ENCODE measurements at places on chromosomes 3 and 15.

GRCh38 chr3:179750720-179751328 is 98.0 kb downstream of the USP13 start:
- DNase-seq, result no peak

GRCh38 chr3:105429034-105429762 is 62.5 kb downstream of the ALCAM start:
- no peak for DNase-seq

GRCh38 chr3:119240101-119240590 is 532 bp downstream of the B4GALT4 start:
- no peak for DNase-seq

DNA sequence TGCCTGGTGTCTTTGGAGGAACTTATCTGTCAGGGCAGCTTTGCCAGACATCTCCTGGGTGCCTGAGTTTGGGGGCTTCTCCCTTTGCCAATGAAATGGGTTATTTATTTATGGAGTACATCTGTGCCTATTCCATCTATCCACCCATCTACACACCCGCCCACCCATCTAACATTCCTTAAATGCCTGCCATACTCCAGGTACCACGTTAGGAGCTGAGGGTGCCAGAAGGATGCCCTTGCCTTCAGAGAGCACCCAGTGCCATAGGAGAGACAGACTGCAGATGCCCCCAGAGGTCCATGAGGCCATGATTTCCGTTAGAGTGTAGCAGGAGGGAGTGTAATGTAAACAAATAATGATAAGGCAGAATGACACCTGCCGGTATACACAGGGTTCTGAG is 21.8 kb upstream of the KIF23 start:
- no peak for DNase-seq

GRCh38 chr3:138395865-138396751 is 38.3 kb upstream of the ESYT3 start:
- DNase-seq, result no peak

- no peak for DNase-seq
Measured at GRCh38 chr15:50939911-50940310, 31.4 kb downstream of the AP4E1 start.

DNA sequence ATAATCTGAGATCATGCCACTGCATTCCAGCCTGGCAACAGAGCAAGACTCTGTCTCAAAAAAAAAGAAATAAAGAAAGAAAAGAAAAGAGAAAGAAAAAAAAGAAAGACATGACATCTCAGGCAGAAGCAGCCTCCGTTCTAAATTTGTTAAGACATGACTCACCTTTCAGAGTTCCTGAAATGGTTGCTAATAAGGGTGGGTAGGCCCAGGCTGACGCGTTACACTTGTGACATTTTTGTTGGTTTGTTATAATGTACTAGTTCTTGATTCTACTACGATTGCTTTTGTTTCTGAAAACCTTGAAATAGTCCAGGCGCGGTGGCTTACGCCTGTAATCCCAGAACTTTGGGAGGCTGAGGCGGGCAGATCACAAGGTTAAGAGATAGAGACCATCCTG is 21.0 kb downstream of the SLC25A20 start:
- DNase-seq, result no peak

DNA sequence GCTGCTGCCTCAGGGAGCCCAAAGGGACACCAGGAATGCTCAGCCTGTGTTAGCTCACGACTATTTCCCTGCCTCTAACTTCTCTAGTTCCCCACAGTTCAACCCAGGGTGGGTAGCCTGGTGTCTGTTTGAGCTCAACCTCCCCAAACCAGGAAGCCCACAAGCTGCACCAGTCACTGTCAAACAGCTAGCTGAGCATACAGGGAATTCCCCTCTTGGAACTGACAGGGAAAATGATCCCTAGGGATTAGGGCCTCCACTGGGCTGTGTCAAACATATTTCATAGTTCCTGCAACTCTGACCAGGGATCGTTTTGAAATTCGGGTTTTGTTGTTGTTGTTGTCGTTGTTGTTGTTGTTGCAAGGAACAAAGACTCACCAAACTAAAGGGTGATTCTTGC is 147.1 kb upstream of the ICE2 start:
- no peak for DNase-seq

- no peak for DNase-seq
Measured at GRCh38 chr15:34753236-34753894, 1.4 kb downstream of the GJD2 start.

GRCh38 chr3:107690522-107691138 is 167.9 kb downstream of the BBX start:
- DNase-seq, result no peak

DNA sequence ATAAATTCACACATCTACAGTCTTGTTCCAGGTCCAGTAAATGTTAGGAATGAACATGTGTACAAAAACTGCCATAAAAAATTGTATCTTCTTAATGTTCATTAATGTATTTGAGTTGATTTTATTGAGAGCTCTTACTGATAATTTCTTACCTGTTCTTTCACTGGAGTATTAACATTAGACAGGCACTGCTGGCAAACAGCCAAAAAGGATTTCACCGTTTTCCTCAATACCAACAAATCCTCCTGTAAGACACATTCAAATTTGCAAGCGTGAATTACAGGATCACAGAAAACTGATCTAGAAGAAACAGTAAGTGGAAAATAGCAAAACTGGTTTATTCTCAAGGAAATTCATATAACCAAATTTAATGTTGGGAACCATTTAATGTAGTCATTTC is 127.4 kb downstream of the PCCB start:
- DNase-seq, result no peak

GRCh38 chr3:23567917-23568316 is 237.8 kb upstream of the UBE2E1 start:
- DNase-seq, result no peak

GRCh38 chr3:112561484-112561733 is 353 bp downstream of the ATG3 start:
- DNase-seq, result peak; percentile 80

DNA sequence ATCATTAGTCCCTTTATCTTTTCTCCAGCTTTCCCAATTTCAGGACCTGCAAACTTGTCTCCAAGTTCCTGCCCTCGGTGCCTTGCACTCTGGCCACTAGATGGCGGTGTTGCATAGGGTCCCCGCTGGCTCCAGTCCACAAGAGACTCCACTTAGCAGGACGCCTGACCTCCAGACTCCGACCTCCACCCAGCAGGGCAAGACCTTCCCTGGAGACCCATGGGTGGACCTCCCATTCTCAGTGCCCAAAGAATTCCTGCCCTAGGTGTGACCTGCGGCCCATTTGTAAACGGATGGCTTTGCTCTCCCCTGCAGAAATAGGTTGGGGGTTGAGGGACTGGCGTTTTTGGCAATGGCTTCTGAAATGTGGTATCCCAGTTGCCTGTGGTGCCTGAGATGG is 82.6 kb downstream of the LSM3 start:
- peak; percentile 75 for DNase-seq

DNA sequence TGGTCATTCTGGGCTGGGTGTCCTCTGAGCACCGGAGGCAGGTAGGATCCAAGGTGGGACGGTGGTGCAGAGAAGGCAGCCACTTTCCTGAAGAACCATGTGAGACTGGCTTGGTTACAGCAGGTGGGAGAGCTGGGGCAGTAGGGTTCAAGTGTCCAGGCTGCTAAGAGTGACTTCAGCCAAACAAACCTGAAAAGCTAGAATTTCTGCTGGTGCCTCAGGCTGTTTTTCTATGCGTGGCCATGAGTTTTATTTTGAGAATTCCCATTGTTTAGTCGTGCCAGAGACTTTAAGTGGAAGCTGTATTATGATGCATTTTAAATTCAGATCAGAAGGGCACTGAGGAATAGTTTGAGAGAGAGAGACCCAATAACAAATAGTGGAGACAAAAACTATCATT is 20.1 kb downstream of the USP13 start:
- no peak for DNase-seq

GRCh38 chr15:69138963-69139362 is 21.5 kb upstream of the GLCE start:
- DNase-seq, result no peak

GRCh38 chr3:49461443-49462171 is 8.5 kb upstream of the DAG1 start:
- no peak for DNase-seq

DNA sequence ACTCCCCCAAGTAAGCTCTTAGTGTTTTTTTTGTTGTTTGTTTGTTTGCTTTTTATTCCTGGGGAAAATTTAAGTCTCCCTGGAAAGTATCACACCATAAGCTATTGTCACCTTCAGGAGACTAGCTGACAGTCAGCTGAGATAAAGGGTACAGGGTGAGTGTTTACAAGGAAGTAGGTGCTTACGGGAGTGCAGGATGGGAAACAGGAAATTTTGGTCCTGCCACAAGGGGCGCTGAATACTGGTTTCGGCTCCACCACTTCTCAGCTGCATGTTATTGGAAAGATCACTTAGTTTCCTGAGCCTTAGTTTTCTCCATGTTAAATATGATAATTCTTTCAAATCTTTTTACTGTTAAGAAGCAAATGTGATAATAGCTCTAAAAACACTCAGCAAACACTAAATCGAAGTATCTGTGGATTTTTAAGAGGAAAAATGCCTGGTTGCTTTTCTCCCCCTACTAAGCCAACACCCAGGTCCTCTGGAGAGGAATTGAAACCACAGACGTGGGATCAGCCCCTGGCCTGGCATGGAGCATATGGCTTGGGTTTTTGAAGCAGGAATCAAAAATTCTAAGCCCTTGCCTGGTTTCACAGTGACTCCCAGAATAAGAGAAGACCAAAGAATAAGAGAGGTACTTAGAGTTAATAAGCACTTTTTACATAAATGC is 90.7 kb downstream of the SCN11A start:
- peak; percentile 4 for DNase-seq

GRCh38 chr3:198076722-198077308 is 116.8 kb downstream of the LMLN start:
- no peak for DNase-seq

DNA sequence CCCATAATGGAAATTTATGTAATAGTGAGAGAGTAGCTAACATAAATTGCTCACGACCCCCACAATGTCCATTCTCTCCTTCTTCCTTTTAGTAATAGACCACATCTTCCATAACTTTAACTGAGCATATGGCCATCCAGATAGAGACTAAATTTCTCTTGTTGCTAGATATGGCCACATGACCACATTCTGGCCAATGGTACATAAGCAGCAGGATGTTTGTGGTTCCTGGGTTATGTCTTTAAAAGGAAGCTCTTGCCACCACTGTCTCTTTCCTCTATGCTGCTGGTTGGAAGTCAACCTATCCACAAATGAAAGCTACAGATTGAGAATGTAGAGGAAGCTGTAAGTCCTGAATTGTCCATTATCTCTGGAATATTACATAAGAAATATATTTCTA is 59.7 kb upstream of the NPHP3 start:
- DNase-seq, result no peak

GRCh38 chr3:158095814-158096704 is 10.2 kb downstream of the SHOX2 start:
- DNase-seq, result no peak

DNA sequence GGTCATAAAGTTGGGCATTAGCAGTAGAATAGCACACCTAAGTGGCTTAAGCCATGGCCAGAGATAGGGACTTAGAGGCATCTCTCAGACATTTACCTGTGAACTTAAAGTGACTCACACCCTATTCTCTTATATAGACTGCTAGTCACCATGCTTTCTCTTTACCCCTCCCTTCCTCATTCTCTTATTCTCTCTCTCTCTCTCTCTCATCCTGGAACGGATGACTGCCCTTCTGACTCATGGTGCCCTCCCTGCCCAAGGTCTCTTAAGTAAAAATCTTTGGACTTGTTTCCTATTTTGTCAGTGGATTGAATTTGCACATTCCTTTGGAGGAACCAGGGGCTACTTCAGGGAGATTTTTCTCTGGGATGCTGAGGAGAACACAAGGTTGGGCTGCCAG is 58.8 kb downstream of the NPAP1 start:
- no peak for DNase-seq

- DNase-seq, result no peak
Measured at GRCh38 chr3:134367869-134368750, 6.1 kb downstream of the AMOTL2 start.

GRCh38 chr3:113285741-113286140 is 74.4 kb downstream of the BOC start:
- DNase-seq, result no peak

- no peak for DNase-seq
Measured at GRCh38 chr3:3084890-3085289, 25.3 kb downstream of the IL5RA start.

- DNase-seq, result no peak
Measured at GRCh38 chr3:191961022-191961421, 500.1 kb downstream of the PYDC2 start.

GRCh38 chr3:81620849-81621248 is 140.6 kb downstream of the GBE1 start:
- DNase-seq, result no peak

GRCh38 chr3:56222866-56223265 is 245.4 kb downstream of the ERC2 start:
- DNase-seq, result no peak

DNA sequence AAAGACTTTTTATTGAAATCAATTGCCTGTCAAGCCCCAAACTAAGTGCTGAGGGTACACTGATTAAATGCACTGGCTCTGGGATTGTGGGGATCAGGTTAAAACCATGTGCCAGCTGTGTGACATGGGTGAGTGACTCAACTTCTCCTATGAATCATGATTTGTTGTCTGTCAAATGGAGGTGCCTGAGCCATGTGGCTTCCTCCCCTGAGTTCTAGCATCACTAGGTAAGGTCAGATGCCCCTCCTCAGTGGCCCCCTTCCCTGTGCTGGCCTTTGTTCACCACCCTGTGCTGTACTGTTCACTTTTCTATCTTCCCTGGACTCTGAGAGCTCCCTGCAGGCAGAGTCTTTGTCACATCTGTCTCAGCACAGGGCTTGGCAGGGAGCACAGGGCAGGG is 43.6 kb upstream of the ATP2B2 start:
- DNase-seq, result no peak

DNA sequence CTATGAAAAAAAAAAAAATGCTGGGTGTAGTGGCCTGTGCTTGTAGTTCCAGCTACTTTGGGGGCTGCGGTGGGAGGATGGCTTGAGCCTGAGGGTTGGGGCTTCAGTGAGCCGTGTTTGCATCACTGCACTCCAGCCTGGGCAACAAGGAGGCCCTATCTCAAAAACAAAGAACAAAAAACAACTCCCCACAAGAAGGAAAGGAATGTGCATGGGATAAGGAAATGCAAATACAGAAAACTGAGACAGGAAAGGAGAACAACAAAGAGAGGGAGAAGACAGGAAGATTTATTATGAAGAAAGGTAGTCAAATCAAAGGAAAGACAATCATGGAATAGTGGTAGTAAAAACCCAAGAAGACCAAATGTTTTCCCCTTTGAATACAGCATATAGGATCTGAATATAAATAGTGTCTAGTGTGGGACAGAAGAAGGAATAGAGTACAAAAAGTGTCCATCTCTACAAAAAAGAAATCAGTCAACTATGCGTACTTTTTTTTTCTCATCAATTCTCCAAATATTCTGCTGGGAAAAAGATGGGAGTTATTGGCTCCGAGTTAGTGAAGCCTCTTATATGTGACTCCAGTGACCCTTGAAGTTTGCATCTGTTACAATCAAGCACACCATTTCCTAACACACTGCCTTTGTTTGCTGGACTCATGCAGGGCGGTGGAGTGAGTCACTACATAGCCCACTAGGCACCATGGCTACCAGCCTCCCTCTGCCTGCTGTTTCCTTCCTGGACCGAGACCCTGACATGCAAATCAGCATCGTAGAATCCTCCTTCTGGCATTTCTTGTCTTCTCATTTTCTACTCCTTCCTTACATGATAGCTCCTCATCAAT is 101.2 kb upstream of the PTX3 start:
- DNase-seq, result no peak

GRCh38 chr15:72599855-72600464 is 54.5 kb upstream of the GOLGA6B start:
- DNase-seq, result no peak

- DNase-seq, result peak; percentile 3
Measured at GRCh38 chr3:109336291-109336861, 970 bp downstream of the DPPA4 start.
